ENCODE measurements at places on chromosomes 5 and 9.

DNA sequence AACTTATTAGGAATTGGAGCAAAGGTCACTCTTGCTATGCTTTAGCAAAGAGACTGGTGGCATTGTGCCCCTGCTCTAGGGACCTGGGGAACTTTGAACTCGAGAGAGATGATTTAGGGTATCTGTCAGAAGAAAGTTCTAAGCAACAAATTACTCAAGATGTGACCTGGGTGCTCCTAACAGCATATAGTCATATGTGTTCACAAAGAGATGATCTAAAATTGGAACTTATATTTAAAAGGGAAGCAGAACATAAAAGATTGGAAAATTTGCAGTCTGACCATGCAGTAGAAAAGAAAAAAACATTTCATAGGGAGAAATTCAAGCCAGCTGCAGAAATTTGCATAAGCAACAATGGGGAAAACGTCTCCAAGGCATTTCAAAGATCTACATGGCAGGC is 68.3 kb downstream of the SEMA5A start:
- no peak for DNase-seq

DNA sequence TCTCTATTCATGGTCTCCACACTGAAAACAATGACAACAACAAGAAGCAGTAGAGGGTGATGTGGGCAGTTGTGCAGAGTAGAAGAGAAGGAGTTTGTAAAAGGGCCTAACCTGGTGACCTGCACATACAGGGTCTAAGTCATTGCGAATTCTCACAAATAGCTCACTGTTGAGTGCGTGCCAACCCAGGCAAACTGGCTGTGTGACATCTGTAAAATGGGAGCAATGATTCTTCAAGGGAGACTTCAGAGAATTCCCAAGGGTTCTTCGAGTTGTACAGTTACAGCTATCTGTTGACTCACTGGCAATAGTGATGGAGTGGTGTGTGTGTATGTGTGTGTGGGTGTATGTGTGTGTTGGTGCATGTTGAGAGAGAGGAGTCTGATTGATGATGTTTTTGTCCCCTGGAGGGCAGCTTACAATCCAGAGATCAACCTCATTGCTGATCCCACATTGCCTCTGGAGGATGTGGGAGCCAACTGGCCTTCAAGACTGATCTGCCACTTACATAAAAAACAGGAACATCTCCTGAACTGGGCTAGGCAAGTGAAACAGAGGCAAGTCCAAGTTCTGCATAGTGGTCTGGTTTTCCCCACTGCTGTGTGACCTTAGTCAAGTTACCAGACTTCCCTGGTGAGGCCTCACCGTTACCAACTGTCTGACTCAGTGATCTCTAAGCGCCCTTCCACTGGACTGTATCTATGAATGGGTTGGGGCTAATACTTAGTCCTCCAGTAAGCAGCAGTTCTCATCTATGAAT is 3.2 kb downstream of the FAT2 start:
- DNase-seq = peak; percentile 43

GRCh38 chr5:148063861-148064260 is at the start of gene SPINK5:
TSS of gene SPINK5 (plus strand) at chr5:148063980. CDS start at chr5:148064045, 65 bp downstream.
- no peak for DNase-seq

DNA sequence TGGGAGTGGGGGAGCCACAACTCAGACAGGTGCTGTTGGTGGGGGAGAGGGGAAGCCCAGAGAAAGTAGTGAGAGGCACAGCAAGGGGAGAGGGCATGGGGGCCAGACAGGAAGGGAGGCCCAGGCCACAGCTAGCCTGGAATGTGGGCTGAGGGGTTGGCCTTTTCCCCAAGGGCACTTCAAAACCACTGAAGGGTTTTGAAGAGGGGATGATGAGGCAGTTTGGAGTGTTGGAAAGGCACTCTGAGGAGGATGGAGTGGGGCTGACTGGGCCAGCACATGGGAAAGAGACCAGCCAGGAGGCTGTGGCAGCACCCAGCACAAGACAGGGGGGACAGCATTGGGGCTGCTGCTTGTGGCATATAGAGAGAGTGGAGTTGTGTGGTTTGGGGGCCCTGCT is 3.8 kb downstream of the PSD2 start:
- no peak for DNase-seq

DNA sequence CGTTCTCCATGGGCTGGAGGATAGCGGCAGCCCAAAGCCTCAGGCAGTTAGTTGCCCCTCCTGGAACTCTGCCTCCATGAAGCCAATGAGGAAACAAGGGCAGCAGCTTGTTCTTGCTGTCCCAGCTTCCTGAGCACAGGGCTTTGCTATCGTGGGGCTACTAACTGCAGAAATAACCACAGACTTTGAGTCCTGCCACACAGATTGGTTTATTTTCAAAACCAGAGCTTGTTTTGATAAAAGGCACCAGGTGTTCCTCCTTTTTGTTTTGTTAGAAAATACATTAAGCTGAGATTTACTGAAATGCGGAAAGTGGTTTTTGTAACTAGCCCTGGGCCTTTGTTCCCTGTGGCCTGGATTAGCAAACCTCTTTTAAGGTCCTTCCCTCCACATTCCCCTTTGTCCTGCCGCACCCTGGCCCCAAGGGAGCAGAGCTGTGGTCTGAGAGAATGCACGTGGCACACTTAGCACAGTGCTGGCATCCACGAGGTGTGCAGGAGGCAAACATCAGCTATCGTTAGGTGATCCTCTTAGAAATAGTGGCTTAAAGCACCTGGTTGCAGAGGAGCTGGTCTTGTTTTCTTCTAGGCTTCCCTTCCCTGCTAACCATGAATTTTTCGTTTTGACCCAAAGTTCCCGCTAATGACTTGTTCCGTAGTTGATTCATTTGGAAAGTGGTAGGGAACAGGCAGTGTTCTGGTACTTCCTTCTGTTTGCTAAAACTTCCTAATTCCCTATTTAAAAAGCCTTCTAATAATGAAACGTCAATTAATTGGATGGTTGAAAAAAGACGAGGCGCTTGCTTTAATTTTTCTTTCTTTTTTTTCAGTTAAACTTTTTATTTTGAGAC is 21.5 kb downstream of the MVB12B start:
- no peak for DNase-seq

DNA sequence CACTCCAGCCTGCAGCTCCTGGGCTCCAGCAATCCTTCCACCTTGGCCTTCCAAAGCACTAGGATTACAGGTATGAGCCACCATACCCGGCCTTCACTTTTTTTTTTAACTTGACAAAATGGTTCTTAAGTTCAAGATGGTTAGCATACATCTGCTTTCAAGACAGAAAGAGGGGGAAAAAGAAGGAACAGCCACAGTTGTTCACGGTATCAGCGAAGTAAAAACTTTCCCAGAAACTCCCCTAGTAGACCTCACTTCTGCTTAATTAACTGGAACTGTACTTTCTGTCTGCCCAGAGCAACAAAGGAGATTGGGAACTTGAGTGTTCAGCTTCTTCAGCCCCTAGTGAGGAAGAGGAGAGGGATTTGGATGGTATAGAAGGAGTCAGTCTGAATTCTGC is 116.7 kb downstream of the UGCG start:
- peak; percentile 54 for DNase-seq

DNA sequence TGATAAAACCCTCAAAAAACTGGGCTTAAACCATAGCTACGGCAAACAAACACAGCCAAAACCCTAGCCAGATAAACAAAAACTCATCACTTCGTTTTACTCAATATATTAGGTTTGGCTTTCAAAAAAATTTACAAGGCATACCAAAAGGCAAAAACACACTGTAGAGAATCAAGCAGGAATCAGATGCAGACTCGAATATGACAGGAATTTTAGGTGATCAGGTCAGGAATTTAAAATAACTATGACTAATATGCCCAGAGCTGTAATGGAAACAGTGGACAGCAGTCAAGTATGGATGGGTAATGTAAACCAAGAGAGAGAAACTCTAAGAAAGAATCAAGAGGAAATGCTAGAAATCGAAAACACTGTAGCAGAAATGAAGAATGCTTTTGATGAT is 26.5 kb upstream of the DOCK2 start:
- DNase-seq = peak; percentile 34

GRCh38 chr5:92019376-92019990 is 636.4 kb upstream of the ARRDC3 start:
- peak; percentile 40 for DNase-seq

- DNase-seq = no peak
Measured at GRCh38 chr9:82209797-82210470, 221.4 kb downstream of the SPATA31D1 start.

- peak; percentile 45 for DNase-seq
Measured at GRCh38 chr5:71945436-71945835, 161.8 kb upstream of the MAP1B start.

DNA sequence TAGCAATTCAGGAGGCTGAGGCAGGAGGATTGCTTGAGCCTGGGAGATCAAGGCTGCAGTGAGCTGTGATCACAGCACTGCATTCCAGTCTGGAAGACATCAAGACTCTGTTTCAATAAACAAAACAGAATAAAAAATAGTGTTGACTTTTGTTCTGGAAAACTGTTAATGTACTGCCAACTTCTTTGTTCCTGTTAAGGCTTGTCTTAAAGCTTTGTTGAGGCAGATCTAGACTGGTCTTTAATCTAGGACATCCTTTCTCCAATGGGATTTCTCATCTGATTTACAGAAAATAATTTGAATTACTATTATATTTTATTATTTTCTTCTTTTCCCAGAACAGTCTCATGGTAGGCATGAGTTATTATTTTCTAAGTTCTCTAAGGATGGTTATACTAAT is 26.0 kb downstream of the BDP1 start:
- DNase-seq = no peak

GRCh38 chr5:127834554-127834953 is 131.4 kb downstream of the CCDC192 start:
- DNase-seq = no peak

DNA sequence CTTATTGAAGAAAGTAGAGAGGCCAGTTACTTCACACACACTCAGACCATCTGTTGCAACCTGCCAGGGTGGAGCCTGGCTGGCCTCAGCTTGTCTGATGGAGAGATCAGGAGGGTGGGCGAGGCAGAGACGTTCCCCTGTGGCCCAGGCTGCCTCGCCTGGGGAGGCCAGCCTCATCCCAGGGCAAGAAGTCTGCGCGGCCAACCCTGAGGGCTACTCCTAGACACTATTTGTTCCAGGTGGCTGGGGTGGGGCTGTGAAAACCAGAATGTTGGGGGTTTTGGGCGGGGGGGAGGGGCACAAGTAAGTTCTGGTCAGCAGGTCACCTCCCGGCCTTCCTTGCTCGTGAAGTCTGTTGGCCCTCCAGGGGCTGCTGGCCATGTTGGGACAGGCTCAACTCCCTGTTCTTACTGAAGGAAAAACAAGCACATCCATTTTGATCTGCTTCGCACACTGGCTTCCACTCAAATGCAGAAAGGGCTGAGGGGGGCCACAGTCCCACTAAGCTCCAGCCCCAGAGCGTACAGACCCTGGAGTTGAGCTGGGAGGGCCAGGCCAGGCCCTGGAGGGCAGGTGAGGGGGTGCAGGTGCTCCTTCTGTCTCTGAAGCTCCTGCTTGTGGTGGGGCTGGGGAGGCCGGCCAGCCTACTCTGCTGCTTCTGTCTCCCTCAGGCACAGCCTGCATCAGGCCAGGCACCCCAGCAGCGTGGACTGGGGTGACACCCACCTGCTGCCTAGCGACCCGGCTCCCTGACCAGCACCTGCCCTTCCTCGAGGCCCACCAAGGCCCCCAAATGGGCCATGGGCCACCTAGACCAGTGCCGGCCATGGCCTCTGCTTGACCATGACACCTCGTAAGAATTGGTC is 46.6 kb downstream of the SECISBP2 start:
- no peak for DNase-seq

DNA sequence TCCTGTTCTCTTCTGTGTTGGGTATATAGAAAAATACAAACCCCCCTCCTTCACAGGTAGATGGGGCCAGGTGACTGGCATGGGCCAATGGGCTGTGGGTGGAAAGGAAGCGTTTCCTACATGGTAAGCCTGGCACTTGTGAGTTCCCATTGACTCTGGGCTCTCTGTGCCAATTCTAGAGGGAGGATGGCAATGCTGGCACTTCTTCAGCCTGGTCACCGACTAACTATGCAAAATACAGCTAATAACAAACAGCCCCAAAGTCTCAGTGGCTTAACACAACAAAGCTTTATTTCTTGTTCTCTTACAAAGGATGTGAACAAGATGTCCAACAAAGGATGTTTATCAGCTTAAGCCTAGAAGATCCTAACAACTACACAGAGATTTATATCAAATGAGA is 258.1 kb downstream of the SYK start:
- DNase-seq = no peak

- DNase-seq = no peak
Measured at GRCh38 chr5:175656966-175657365, 905 bp upstream of the HRH2 start.

DNA sequence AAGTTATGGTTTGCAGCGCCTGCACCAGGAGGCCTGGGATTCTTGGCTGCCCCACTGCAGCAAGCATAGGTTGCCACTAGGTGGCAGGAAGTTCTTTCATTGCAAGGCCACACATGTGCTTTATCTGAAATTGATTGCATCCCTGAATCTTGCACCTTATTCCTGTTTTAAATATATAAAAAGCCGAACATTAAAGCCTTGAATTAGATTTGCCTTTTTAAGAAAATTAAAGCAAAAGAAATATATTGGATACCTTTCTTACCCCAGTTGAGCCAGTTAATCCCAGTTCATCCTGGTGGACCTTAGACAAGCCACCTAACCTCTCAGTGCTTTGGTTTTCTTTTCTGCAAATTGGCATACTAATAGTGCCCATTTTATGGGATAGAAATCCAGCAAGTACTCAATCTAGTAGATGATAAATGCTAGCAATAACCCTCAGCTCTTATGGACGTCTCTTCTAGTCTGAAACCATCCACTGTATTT is 6.3 kb upstream of the TRMT10B start:
- DNase-seq = peak; percentile 59

- peak; percentile 39 for DNase-seq
Measured at GRCh38 chr9:6247266-6247665, 31.7 kb downstream of the IL33 start.

DNA sequence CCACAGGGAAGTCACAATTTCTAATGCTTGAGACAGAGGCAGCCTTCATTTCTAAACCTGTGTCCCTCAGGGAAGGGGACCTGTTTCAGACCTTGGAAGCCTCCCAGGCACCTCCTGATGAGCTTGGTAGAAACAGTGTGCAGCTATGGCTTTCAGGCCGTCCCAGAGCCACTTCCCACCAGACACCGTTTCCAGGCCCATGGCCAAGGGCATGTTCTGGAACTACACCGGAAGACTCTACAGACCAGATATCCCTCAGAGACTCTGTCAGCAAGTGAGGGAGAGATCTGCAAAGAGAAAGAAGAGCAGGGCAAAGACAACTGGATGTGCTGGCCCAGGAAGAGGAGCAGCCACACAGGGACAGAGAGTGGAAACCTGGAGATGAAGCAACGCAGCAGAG is 82.2 kb upstream of the HSPA9 start:
- DNase-seq = no peak

- no peak for DNase-seq
Measured at GRCh38 chr5:176161431-176161830, 76.8 kb upstream of the SIMC1 start.

GRCh38 chr5:4647955-4648354 is 492.2 kb upstream of the ADAMTS16 start:
- no peak for DNase-seq

GRCh38 chr9:112640311-112640710 is 77.6 kb downstream of the INIP start:
- no peak for DNase-seq

DNA sequence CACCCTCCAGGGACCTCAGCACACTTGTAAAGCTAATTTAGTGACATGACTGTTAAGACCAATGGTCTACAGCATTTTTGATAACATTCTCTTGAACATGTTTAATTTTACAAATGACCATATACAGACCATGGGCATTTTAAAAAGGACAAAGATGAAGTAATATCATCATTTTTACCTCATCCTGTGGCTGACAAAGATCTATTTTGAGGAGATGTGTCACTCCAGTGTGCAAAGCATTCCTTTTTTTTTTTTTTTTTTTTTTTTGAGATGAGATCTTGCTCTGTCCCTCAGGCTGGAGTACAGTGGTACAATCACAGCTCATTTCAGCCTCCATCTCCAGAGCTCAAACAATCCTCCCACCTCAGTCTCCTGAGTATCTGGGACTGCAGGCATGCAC is 118.2 kb upstream of the TBC1D2 start:
- peak; percentile 70 for DNase-seq

Data from kidney tubule cell (primary cell).